Substantia nigra (tissue), 51 donors: ENCODE measurements at places on chromosomes 7 and 10.

DNA sequence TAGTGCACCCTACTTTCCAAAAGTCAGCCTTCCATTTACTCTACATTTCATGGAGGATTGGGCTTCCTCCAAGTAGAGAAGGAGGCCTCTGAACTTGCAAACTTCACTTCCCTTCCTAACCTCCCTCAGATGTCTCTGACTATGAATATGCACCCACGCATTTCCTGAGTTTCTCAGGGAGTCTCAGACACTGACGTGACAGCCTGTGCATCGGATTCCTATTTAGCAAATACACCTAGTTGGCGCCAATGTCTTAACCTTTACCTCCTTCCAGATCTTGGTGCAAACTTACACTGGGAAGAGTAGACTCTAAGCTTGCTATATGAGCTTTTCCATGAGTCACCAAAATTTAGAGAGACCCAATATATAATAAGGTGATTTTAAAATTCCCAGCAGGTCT, 920.1 kb upstream of the AUTS2 start:
- no peak for DNase-seq

- no peak for DNase-seq
Measured at GRCh38 chr10:78595269-78595619, 473.5 kb upstream of the ZMIZ1 start.

DNA sequence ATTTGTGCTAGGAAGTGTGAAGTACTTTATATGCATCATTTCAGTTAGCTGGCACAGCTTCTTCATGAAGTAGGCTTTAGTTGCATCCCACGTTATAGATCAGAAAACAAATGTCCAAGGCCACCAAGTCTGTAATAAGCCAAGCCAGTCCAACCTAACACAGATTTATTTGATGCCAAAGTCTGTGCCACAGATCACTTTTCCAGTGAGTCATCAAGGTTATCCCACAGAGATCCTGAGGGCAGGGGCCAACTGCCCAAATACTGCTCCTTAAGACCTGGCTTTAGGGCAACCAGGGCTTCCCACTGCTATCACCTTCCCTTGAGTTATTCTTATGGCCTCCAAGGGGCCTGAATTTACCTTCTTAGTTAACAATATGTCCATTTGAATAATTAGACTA, 1340.4 kb downstream of the XPNPEP1 start:
- DNase-seq = no peak

DNA sequence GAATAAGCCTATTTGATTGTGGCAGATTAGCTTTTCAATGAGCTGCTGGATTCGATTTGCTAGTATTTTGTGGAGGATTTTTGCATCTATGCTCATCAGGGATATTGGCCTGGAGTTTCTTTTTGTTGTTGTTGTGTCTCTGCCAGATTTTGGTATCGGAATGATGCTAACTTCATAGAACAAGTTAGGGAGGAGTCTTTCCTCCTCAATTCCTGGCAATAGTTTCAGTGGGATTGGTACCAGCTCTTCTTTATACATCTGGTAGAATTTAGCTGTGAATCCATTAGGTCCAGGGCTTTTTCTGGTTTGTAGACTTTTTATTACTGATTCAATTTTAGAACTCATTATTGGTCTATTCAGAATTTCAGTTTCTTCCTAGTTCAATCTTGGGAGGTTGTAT, 43.4 kb upstream of the KLF14 start:
- DNase-seq = no peak
